ENCODE measurements at places on chromosomes 4 and X.
A peak's percentile ranks its signal among the peaks of the same experiment; 100 is the strongest.

GRCh38 chr4:158913766-158914165 lies 144.9 kb downstream of the FNIP2 start:
- DNase-seq: no peak

DNA sequence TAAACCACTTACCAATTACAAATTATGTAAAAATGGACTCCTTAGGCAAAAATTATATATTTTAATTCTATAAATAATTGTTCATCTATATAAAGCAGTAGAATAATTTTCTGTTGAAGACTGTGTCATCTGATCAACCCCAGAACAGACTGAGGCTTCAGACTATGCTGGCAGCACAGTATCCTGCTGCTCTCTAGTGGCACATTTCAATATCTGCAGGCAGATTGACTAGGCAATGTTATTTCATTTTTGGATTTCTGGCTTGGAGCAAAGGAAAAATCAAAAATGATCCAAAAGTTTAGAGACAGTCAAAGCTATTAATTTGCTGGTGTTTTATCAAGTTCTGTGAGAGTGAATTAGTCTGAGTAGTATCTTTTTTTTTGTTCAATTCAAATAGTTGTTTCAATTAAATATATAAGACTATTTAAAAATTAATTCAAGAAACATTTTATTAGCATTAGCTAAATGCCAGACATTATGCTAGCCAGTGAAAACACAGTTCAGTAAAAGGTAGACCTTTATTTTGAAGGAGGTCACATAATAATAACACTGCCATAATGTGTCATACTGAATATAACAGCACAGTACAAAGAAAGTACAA lies 21.3 kb upstream of the SULT1E1 start:
- DNase-seq: peak; percentile 61

DNA sequence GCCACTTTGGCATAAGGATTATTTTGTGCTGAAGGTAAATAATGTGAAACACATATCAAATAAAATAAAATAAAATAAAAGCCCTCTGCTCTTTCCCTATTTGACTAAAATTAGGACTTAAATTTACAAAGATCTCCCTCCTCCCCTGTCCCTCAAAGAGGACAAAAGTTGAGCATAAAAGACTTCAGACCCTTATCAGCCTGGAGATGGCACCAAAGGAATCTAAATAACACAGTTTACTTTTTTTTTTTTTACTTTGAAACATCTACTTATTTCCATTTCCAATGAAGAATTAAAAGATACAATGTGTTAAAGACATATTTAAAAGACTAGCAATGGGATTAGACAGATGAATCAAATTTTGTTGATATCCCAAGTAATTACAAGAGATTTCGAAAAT lies 89.7 kb downstream of the EPHA5 start:
- DNase-seq: no peak

GRCh38 chr4:92163348-92163747 lies 140.4 kb upstream of the GRID2 start:
- DNase-seq: peak; percentile 1

DNA sequence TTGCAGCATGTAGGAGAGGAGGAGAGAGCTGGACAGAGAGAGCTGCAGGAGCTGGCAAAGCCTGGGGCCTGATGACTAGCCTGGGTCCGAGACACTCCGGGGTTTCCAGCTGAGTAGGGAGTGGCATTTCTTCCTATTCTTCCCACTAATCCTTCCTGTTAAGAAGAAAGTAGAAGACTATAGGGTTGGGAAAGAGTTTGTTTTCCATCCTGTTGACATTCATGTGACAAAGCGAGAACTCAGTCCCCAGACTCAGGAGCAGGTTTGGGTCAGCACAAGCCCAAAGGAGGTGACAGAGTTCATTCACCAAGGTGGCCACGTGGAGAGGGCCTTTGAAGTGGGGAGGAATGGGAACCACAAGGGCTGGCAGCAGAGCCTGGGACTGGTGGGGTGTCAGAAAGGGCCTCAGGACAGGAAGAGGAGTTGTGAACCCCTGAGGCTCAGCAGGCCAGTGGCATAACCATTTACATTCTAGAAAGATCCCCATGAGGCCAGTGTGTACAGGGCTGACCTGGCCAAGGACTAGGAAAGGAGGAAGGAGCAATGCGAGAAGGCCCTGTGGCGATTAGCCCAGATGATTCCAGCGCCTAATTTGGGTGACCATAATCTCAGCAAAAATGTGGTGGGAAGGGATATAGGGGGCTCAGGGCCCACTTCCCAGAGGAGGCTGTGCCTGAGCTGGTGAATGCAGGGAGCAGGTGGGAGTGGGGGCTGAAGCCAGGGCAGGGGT lies 3.3 kb upstream of the HAUS3 start:
- DNase-seq: no peak

DNA sequence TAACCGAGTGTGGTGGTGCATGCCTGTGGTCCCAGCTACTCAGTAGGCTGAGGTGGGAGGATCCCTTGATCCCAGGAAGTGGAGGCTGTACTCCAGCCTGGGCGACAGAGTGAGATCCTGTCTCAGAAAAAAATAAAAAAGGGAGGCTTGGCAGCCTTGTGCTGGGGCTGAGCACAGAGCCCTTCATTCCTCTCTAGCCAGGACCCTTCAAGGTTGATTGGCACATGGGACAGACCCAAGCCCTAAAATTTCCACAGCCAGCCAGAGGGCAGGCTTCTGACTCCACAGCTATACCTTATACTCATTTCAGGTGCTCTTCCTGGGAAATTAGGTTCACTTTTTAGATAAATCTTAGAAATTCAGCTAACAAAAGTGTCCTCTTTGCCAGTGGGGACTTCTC lies 553.0 kb upstream of the CPEB2 start:
- no peak for DNase-seq

DNA sequence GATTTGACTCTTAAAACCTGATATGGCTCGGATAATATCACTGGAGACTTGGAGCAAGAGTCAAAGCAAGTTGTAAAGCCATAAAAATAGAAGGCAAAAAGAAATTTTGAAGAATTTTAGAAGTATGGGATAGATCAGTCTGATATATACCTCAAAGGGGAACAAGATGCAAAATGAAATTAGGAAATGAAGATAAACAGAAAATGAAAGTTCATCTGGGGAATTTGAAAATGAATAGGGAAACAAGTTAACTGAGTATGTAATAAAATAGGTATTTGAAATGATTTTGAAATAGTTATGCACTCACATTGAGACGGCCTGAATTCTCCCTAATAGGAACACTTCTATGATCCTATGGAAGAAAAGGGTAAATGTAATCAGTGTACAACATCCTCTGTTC lies 5.7 kb downstream of the CYP2U1 start:
- no peak for DNase-seq

- DNase-seq: peak; percentile 57
Measured at GRCh38 chr4:105637408-105638176, 70.9 kb downstream of the INTS12 start.

DNA sequence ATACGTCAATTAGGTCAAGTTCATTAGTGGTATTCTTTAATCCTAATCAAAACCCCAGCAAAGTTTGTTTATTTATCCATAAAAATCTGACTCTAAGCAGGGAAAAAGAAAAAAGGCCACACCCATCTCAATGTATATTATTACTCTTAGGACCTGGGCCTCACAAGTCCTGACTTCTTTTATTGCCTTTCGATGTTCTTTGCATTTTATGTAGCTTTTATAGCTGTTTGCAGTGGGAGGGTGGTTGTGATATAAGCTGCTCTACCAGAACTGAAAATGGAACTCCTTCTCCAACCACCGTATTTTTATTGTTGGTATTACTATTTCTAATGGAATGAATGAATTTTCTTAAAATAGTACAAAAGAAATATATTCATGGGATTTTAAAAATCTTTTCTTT lies 163.3 kb upstream of the FAM47C start:
- DNase-seq: no peak

- no peak for DNase-seq
Measured at GRCh38 chr4:61128682-61129081, 71.4 kb upstream of the ADGRL3 start.

DNA sequence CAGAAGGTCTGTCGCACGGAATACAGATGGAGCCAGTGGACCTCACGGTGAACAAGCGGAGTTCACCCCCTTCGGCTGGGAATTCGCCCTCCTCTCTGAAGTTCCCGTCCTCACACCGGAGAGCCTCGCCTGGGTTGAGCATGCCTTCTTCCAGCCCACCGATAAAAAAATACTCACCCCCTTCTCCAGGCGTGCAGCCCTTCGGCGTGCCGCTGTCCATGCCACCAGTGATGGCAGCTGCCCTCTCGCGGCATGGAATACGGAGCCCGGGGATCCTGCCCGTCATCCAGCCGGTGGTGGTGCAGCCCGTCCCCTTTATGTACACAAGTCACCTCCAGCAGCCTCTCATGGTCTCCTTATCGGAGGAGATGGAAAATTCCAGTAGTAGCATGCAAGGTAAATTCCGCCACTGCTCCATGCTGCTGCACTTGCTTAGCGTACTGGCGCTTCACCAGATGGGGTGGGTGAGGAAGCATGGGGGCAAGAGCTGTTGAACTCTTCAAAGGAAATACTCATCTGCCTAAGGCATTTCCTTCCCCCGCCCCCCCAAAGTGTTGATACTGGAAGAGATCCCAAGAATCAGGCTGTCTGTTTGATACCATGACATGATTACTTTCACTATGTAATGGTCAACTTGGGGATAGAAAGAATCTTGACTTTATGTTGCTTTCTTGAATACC lies 24.8 kb downstream of the KLF3 start:
- no peak for DNase-seq

DNA sequence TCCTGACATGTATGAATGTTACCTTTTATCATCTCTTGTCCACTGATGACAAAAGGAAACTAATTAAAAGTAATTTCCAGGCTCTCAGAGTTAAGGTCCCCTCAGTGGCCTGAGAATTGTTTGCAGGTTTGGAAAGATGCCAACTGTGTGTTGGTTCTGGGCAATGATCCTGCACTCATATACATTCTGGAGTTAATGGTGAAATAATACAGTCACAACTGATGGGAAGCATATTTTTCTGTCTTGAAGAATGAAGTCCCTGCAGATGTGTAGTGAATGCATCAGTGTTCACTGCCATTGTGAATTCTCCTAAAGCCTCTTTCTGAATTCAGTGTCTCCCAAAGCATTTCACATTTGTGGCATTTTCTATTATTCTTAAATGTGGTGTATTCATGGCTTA lies 238.1 kb upstream of the PPP1R2C start:
- DNase-seq: no peak

- DNase-seq: no peak
Measured at GRCh38 chr4:71446479-71447081, 107.8 kb downstream of the SLC4A4 start.

DNA sequence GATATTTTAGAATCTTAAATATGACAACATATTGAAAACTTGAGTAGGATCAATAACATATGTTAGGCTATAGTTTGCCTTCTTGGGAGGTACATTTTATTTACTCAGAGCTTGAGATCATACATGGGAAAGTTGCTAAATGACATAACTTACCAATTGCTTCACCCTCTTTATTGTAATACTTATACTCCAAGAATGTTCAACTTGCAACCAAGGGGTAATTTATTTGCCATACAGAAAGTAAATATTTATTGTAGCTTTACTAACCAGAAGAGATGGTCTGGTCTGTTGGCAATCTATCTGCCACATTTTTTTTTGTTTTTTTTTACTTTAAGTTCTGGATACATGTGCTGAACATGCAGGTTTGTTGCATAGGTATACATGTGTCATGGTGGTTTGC lies 426.6 kb downstream of the ARHGAP24 start:
- no peak for DNase-seq

DNA sequence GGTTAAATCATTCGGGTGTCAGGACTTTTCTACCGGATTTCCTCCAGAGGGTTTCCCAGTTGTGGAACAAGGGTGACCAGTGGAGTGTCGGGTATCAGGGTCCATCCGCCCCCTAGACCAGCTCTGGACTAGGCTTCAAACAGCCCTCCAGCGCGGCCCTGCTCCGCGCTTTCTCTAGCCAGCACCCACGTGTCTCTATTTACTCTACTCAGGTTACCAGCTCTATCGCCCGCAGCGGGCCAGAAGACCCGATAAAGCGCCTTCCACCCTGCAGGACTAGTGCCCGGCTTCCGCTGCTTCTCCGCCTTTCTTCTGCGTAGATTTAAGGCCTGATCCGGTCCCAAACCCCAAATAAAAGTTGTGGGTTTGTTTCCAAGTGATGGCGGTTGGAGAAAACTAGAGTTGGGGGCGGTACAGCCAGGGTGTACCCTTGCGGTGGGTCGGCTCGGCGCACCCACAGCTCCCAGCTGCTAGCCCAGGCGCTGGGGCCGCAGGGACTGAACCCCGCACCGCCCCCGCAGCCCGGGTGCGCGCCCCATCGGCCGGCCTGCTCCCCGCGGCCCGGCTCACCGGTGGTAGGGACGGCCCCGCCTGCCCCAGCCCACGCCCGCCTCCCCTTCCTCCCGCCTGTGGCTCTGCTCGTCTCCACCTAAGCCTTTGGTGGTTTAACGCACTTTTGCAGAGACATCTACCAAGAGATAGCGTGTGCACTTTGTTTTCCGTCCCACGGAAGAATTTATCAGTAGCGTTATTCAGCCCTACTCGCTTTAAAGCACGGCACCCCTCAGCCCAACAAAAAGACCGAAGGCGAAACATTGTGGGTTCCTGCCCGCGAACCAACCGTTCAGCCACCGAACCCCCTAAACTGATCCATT lies 2.1 kb downstream of the LEF1 start:
- peak; percentile 66 for DNase-seq

- no peak for DNase-seq
Measured at GRCh38 chrX:153463031-153463430, 7.3 kb downstream of the HAUS7 start.

DNA sequence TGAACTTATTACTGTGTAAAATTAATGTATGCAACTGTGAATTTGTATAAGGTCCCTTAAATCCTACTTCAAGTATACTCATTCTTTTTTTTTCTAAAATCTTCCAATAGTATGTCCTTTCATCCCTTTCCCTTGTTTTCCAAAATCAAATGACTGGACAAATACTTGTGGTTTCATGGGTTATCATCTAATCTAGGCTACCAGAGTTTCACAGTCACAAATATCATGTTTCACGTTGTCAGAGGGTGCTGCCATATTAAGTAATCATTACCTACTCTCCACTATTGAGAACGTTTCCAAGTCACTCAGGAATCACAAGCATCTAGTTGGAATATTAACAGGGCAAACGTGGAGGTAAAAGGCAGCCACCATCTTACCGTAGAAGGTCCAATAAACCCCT lies 1235.0 kb upstream of the TENM3 start:
- DNase-seq: no peak

- no peak for DNase-seq
Measured at GRCh38 chr4:41934514-41934900, 722 bp upstream of the TMEM33 start.

- DNase-seq: no peak
Measured at GRCh38 chrX:153667281-153667955, 6.2 kb downstream of the PNCK start.

All from hematopoietic multipotent progenitor cell treated with erythropoietin and hydrocortisone succinate and interleukin-3 and kit ligand, for 8 days (in vitro differentiated cells).